ENCODE measurements at places on chromosomes 4 and X.

- no peak for DNase-seq
These were observed 224.7 kb upstream of the PPP1R2C start for GRCh38 chrX:43002526-43003203.

- no peak for DNase-seq
These were observed 9.2 kb downstream of the MAMLD1 start for GRCh38 chrX:150372280-150372679.

DNA sequence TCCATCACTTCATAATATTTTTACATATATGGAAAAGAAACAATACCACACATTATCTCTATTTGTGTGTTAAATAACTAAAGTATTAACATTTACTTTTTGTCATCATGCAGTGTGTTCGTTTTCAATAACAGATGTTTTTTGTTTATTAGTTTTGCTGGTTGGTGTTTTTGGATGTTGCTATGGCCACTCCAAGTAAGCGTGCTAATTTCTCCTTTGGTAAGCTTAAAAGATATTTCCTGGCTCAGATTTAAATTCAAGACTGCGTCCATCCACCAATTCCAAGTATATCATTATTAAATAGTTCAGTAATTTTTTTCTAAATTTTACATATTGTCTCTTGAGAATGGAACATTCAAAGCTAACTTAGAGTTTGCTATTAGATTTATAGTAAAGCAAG is 235.4 kb upstream of the IL1RAPL1 start:
- no peak for DNase-seq

- DNase-seq: no peak
These were observed 121.2 kb upstream of the USP9X start for GRCh38 chrX:40964008-40964407.

DNA sequence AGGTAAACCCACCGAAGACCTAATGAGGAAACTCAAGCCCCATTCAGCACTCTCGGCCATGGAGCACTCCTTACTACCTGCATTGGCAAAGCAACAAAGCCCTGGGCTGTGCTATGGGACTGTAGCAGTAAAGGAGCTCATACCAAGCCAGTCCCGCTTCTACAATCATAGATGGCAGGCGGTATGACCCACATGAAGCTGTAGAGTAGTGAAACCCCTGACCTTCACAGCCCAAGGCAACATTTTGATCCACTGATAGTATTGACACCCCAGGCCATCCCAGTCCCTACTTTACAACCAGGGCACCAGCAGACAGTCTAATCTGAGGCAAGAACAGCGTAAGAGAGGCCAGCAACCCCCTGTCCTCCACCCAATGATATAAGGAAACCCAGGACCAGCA is 25.2 kb downstream of the CENPC start:
- no peak for DNase-seq

- DNase-seq: no peak
These were observed 1339.3 kb downstream of the FSTL5 start for GRCh38 chr4:160824481-160824880.

GRCh38 chr4:76213415-76214176 is at the start of gene SCARB2:
Gene SCARB2, minus strand, starts transcription at chr4:76213824. Its CDS starts 281 bp downstream, at chr4:76213543.
- DNase-seq: peak; percentile 74

DNA sequence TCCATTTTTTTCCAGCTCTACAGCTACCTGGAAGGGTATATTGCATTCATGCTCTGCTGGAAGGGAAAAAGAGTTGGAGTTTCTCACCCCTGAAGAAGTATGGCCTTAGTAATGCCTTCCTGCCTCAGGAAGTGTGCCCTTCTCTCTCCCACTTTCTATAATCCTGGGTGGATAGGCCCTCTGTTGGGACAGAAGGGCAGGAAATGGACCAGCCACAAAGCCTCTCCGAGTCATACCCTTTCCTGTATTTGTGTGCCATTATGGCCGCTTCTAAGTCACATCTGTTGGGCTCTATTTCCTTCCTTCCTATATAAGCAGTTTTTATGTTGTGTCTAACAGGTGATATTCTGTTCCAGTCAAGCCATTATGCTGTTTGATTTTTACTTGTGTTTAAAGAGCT is 74.8 kb upstream of the SMARCA5 start:
- no peak for DNase-seq

GRCh38 chrX:101493225-101493624 is 8.0 kb downstream of the ARMCX4 start:
- no peak for DNase-seq

- no peak for DNase-seq
These were observed 57.4 kb upstream of the CLCN4 start for GRCh38 chrX:10099411-10099810.

DNA sequence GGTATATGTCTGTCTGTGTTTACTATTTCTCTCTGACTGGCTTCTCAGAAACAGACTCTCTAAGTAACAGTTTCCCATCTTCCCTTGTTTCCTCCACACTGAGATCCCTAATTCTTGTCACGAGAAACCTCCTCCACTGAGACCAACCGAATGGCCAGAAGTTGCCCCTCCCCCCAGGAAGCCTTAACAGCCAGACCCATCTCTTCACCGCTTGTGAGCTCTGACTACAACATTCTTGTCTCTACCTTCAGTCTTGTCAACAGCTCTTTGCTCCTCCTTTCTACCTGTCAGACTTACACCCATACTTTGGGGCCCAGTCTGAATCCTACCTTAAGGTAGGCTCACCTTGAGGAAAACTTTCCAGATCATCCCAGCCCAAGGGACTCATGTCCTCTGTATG is 90.8 kb downstream of the NHSL2 start:
- no peak for DNase-seq

DNA sequence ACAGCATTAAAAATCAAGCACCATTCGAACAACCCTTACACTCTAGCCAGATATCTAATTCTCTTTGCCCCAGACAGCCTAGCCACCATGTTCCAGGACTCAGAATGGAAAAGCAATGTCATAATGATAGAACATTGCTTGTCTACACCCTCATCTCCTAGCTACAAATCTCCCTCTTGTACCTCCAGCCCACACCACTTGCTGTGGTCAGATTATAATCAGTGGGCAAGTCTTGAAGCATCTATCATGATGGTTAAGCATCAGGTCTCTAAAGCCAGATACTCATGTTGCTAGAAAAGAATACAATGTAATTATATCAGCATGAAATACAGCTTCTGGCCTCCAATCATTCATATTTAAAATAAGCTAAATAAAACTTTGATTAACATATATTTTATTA is 268.3 kb downstream of the NPFFR2 start:
- no peak for DNase-seq

- peak; percentile 68 for DNase-seq
These were observed 19.7 kb upstream of the GLOD5 start for GRCh38 chrX:48741834-48742233.

GRCh38 chr4:111780965-111781364 is 364.3 kb upstream of the FAM241A start:
- DNase-seq: no peak

DNA sequence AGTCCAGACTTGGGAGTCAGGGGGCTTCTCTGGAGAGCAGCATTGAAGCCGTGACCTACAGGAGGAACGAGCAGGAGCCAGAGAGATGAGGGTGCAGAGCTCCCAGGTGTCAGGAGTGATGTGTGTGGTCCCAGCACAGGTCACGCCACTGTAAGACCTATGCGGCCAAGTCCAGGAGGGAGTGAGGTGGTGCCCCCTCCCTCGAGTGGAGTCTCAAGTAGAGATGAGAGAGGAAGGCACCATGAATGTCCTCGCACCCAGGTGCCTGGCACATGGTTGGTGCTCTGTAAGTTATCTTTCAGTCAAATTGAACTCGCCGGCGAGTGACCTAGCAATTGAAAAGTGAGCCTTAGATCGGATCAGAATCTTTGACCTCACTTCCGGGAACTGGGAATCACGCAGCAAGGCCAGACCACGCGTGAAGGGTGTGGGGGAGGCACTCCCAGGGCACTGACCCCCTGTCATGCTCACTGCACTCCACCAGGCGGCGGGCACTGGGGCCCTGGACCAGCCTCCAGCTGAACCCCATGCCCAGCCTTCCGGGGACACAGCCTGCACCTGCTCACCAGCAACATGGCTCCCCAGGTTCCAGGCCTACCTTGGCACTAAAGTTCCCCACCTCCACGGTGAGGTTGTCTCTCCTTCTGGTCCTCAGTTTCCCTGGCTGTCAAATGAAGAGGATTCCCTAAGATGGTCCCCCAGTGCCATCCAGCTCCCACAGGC is 127.4 kb downstream of the HMX1 start:
- no peak for DNase-seq

- no peak for DNase-seq
These were observed 426.1 kb downstream of the MID1IP1 start for GRCh38 chrX:39227371-39227770.

DNA sequence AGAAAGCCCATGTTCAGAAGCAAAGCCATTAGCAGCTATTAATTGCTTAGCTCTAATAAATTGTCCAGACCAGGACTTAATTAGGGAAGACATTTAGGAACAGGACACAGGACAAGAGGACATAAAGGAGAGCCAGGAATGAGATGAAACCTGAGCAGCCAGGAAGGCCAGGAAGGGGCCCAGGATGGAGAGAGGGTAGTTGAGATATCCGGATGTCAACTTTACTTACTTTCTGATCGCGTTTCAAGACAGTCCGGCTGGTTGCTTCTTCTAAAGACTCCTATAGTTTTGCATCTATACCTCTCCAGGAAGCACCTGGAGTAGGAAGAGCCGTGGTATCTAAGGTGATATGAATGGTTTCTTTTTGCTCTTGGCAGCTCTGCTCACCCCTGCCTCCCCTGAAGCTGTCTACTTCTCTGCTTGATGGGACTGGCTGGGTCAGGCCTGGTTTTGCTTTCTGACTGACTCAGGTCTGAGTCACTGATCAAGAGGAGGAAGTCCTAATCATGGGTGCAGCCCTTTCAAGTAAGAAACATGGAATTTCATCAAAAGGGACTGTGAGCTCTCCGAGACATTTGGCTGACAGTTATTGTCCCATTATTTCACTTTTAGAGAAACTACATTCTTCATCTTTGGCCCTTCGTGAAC is 733.3 kb downstream of the RPA4 start:
- DNase-seq: no peak

DNA sequence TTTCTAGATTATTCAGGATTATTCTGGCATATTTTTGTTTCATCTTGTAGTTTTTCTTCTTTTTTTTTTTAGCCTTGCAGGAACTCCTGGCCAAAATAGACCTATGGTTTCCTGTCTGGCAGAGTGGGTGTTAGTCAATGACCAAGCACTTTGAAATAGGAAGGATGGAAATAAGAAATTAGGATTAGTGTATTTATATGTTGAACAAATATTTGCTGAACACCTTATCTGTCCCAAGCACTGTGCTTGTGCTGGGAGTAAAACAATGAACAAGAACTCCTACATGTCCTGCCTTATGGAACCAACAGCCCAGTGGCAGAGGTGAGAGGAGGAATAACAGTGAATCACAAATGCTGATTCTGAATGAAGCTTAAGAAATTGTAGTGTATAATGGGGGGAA is 4.5 kb downstream of the MMRN1 start:
- DNase-seq: no peak

DNA sequence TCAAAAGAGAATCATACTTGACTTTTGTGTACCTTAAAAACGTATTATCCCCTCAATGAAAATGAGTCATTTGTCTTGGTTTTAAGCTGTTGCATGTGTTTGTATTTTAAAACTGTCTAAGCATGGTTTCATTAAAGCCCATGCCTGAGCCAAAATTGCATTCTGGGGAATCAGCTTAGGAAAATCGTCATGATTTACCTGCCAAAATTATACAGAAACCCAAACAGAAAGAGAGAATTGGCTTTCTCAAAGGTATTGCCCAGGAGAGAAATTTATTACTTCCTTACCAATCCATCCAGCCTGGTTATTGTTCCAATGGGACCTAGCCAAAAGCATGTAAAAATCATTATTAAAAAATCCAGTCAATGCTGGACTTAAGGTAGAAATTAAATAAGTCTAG is 37.6 kb downstream of the GPR174 start:
- DNase-seq: no peak

DNA sequence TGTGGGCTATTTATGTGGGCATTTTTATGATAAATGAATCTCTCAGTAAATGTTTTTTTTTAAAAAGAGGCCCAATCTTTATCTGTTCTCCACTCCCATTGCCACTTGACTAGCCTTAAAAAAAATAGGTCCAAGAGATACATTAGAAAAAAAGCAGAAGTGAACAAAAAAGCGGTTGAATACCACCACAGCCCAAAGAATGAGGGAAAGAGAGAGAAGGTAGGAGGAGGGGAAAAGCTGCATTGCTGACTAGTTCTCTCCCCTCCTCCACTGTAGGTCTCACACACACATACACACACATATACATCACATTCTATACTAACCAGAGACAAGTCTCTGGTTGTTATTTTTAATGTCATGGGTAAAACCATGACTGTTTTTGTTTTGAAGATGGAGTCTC is 95.8 kb upstream of the IL13RA1 start:
- DNase-seq: no peak

DNA sequence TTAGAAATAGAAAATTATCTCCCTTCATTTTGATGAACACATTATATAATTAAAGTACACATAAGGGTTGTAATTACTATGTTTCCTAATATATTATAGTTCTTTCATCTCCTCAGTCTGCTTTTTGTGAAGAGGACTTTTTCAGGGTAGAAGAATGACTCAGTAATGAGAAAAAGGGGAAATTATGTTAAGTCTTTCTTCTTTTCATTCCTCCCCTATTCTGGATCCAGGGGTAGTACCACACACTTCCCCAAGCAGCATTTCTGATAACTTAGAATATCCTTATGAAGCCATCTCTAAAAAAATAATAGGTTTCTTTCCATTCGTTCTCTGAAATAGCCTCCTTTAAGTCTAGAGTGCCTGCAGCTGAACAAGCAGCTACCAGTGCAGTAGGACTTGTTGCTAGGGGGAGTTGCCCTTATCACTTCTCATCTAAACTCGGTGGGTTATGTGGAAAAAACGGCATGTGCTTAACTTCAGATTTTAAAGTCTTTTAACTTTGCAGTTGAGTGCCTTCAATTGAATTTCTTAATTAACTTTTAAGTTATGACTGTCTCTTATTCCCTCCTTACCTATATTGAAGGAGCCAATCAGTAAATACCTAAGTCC is 184.8 kb downstream of the ARHGAP24 start:
- DNase-seq: no peak

DNA sequence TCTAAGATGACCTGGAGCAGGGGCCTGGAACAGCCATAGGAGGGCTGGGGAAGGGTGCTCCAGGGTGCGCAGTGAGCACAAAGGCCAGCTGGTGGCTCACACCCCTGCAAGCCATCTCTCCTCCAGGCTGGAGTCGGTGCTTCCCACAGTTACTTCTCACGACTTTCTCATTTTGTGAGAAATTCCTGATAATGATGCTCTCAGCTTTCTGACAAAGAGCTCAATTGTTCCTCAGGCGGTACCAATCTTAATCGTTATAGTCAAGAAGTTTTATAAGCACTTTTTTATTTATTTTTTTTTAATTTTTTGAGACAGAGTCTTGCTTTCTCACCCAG is 11.7 kb upstream of the WFS1 start:
- no peak for DNase-seq

- no peak for DNase-seq
These were observed 3.3 kb upstream of the BGN start for GRCh38 chrX:153491351-153491914.

DNA sequence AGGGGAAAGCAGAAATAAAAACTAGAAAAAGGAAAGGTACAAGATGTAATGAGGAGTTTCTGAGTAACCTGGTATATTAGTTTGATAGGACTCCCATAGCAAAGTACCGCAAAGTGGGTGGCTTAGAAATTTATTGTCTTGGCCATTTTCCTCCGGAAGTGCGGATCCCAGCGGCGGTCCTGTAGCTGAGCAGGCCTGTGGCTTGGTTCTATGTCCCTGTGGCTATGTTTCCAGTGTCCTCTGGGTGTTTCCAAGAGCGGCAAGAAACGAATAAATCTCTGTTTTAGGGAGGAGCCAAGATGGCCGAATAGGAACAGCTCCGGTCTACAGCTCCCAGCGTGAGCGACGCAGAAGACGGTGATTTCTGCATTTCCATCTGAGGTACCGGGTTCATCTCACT is 44.0 kb upstream of the LDB2 start:
- no peak for DNase-seq

GRCh38 chrX:53091354-53091753 is 2.6 kb upstream of the KANTR start:
- no peak for DNase-seq

All from NCI-H510A treated with DMSO at 0.1 percent for 48 hours (cell line).